HFFc6 (cell line): ENCODE measurements at places on chromosomes 16 and 17. TPM values are rescaled to one million over a fixed set of nuclear protein-coding genes. Genes with fewer than 3 reads are reported as not detected.
A peak's percentile ranks its signal among the peaks of the same experiment; 100 is the strongest.

DNA sequence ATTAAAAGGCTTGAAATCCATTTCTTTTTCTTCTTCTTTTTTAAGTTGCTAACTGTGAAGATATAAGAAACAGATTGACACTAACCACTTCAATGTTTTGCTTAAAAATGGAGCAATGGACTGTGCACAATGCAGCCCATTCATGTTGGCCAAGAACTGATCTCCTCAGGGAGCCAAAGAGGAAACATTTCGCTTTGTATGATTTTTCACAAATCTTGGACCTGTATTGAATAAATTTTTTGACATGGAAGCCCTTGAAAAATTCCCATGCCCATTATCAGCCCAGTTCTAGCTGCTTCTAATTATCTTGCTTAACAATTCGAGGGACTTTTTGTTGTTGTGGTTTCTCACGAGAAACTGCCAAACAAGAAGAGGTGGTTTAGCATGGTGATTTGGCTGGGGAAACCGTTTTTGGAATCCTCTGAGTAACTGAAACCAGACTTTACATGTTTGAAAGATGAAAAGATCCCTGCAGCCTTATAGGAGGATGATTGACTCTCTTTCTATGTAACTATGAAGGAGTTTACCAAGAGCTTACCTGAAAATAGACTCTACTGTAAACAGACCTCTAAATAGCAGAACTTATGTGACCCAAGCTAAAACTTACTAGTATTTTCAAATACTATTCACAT, 1389.4 kb upstream of the GOT2 start:
- peaks cover 9% of the 10 kb centered on the region; the same call in 1 of the 2 replicates for H3K4me1 ChIP-seq
- H3K36me3 ChIP-seq = no peaks in the 10 kb centered on the region
- no peak for DNase-seq
- no peak overlapping the region for H3K27ac ChIP-seq
- H3K27me3 ChIP-seq = no peaks in the 10 kb centered on the region; the same call in 1 of the 2 replicates

DNA sequence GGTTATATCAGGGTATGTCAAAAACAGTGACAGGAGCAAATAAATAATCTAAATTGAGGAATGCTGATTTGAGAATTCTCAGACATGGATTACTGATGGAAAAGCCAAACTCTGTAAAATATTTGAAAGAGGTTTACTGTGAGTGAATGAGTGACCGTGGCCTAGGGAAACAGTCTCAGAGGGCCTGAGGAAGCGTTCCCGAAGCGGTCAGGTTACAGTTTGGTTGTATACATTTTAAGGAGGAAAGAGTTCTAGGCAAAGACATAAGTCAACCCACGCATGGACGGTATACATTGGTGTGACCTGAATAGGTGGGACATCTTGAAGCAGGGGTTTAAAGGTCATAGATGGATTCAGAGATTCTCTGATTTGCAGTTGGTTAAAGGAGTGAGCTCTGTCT, 771.7 kb downstream of the KCNJ18 start:
- no peak overlapping the region for H3K27ac ChIP-seq
- H3K4me1 ChIP-seq = no peaks in the 10 kb centered on the region
- H3K4me3 ChIP-seq = no peak overlapping the region
- no peak for DNase-seq
- peaks cover 2% of the 10 kb centered on the region; the same call in 1 of the 2 replicates for H3K27me3 ChIP-seq

The SMIM22 gene
- total RNA-seq = not detected in 3 replicates

The CMTM4 gene
- 15.9 to 22.9 TPM (median 22.0 TPM) in 3 replicates for total RNA-seq

The CMTM2 gene
- total RNA-seq = not detected in 3 replicates

DNA sequence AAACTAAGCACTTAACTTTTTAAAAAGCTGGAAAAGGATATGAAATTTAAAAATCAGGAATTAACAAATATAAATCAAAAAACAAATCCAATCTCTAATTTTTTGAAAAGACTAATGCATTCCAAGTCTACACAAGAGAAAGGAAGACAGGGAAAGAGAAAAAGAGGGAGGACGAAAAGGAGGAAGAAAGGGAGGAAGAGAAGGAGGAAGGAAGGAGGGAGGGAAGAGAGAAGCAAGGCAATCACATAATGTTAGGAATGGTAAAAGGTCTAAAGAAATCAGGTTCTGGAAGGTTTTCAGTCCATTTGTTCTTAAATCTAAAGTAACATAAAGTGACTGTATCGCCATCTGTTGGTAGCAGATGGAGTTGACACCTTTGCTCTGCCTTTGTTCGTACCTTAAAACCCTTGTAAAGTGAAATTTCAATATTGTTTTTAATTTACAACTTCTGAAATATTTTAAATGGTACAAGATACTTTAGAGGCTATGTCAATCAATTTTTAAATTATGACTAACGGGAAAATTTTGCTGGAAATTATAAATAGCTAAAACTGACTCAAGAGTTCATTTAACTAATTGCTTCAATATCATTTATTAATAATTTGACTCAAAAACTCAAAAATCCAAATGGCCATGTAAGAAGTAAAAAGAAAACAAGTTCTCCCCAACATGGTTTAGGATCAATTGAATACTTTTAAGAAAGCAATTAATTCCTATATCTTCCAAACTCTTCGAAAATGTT, 20.4 kb upstream of the CDYL2 start:
- no peaks in the 10 kb centered on the region for H3K36me3 ChIP-seq
- no peak overlapping the region for H3K4me3 ChIP-seq
- no peaks in the 10 kb centered on the region for H3K4me1 ChIP-seq
- peak; percentile 45 for DNase-seq
- peaks cover 6% of the 10 kb centered on the region; the same call in 1 of the 2 replicates for H3K27me3 ChIP-seq

GRCh38 chr17:871751-872519, 89.8 kb downstream of the MRM3 start:
- H3K27ac ChIP-seq = peak overlapping the region; percentile 6; the same call in 1 of the 2 replicates
- no peak for DNase-seq
- H3K4me3 ChIP-seq = no peak overlapping the region

DNA sequence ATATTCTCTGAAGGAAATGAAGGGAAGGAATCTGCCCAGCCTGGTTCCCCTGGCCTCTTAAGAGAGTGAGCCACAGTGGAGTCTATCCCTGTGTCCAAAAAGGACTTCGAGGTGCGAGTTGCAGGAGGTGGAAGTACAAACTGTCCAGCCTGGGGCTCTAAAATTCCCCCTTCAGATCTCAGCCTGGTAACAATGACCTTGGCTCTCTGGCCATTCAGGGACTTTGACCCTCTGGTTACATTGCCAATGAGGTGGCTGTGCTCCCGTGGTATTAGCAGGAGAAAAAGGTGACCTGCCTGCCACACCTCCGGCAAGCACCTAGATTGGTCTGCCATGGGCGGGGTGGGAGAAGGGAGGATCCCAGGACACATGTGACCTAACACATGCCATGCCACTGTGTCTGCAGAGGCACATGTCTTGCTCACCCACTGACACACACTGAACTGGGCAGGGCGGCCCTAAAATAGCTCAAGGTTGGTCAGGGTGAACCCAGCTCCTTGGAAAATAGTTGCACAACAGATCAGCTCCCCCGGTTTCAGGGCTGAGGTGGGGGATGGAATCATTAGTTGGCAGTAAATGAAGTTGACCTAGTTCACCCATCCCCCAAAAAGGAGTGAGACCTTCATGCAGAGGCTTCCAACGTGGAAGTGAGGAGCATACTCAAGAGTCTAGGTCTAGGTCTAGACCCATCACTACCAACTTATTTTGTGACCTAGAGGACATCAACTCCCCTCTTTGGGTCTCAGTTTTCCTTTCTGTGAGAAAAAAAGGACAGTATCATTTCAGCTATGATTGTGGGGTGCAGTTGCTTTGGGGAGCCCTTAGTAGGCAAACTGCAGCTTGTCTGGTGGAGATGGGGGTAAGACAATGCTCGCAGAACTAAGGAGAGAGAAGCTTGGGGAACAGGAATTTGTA, 2.2 kb downstream of the NR1D1 start:
- H3K36me3 ChIP-seq = peaks cover 44% of the 10 kb centered on the region
- H3K4me1 ChIP-seq = peaks cover 58% of the 10 kb centered on the region
- H3K27me3 ChIP-seq = peaks cover 9% of the 10 kb centered on the region

- peaks cover 7% of the 10 kb centered on the region for H3K27me3 ChIP-seq
- no peak within 1 kb of the TSS for H3K27ac ChIP-seq
- H3K4me1 ChIP-seq = peaks cover 9% of the 10 kb centered on the region
- H3K36me3 ChIP-seq = no peaks in the 10 kb centered on the region
These were observed at the start of gene EVPL for GRCh38 chr17:76027159-76027839. EVPL (minus strand) TSS chr17:76027306; CDS start chr17:76027198, 108 bp downstream.

GRCh38 chr16:26697807-26698206, 368.9 kb upstream of the C16orf82 start:
- H3K4me1 ChIP-seq = no peaks in the 10 kb centered on the region
- DNase-seq = no peak
- H3K27me3 ChIP-seq = peaks cover 5% of the 10 kb centered on the region; the same call in 1 of the 2 replicates
- no peaks in the 10 kb centered on the region for H3K36me3 ChIP-seq

GRCh38 chr17:49994085-49995054, 654 bp downstream of the DLX3 start:
- peaks cover 56% of the 10 kb centered on the region for H3K27me3 ChIP-seq
- H3K4me3 ChIP-seq = peak overlapping the region; percentile 80
- DNase-seq = no peak
- no peaks in the 10 kb centered on the region for H3K36me3 ChIP-seq

GRCh38 chr17:40526668-40527067, 25.2 kb upstream of the TNS4 start:
- DNase-seq = no peak
- H3K27ac ChIP-seq = no peak overlapping the region; the same call in 1 of the 2 replicates
- H3K27me3 ChIP-seq = no peaks in the 10 kb centered on the region; the same call in 1 of the 2 replicates
- peaks cover 22% of the 10 kb centered on the region for H3K36me3 ChIP-seq
- H3K4me3 ChIP-seq = no peak overlapping the region
- peaks cover 31% of the 10 kb centered on the region for H3K4me1 ChIP-seq

- peaks cover 13% of the 10 kb centered on the region for H3K27me3 ChIP-seq
- H3K4me1 ChIP-seq = no peaks in the 10 kb centered on the region
- no peak for DNase-seq
- H3K27ac ChIP-seq = no peak overlapping the region
- no peaks in the 10 kb centered on the region for H3K36me3 ChIP-seq
These were observed 96.4 kb downstream of the PLCG2 start for GRCh38 chr16:81875461-81875860.

The GIT1 gene
- total RNA-seq = 28.0 to 30.3 TPM (median 29.7 TPM) in 3 replicates

The CBX2 gene
- 1.3 to 1.6 TPM (median 1.3 TPM) in 3 replicates for total RNA-seq

GRCh38 chr17:77382966-77383612, 242.3 kb downstream of the SEC14L1 start:
- H3K36me3 ChIP-seq = no peaks in the 10 kb centered on the region
- DNase-seq = no peak
- no peak overlapping the region; the same call in 1 of the 2 replicates for H3K27ac ChIP-seq
- H3K27me3 ChIP-seq = peaks cover 1% of the 10 kb centered on the region
- H3K4me1 ChIP-seq = peaks cover 75% of the 10 kb centered on the region

The GRB7 gene
- 0.23 TPM in 1 of 2 replicates, not detected in the other for total RNA-seq

The DRC3 gene
- 0.73 to 1.0 TPM (median 0.81 TPM) in 3 replicates for total RNA-seq

DNA sequence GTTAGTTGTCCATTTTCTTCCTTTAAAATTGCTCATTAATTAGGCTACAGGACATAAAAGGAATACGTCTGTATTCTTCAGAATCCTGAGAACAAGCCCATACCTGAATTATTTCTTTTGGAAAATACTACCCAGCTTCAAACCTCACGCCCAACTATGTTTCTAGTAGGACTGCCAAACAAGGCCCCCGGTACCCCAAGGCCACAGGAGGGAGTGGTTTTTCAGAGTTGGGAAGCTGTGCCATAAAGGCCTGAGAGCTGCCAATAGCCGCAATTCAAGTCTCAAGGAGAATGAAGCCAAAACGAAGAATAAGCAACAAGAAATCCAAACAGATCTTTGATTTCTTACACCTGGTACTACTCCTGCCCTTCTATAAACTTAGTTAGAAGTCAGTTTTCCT, 48.3 kb downstream of the UBE2G1 start:
- H3K27me3 ChIP-seq = no peaks in the 10 kb centered on the region
- H3K4me1 ChIP-seq = peaks cover 25% of the 10 kb centered on the region
- DNase-seq = no peak
- no peaks in the 10 kb centered on the region for H3K36me3 ChIP-seq

GRCh38 chr16:26905336-26905735, 161.4 kb upstream of the C16orf82 start:
- no peaks in the 10 kb centered on the region for H3K36me3 ChIP-seq
- no peak overlapping the region for H3K27ac ChIP-seq
- H3K4me3 ChIP-seq = no peak overlapping the region
- DNase-seq = no peak
- H3K4me1 ChIP-seq = no peaks in the 10 kb centered on the region
- peaks cover 8% of the 10 kb centered on the region; the same call in 1 of the 2 replicates for H3K27me3 ChIP-seq

The HEATR9 gene
- total RNA-seq = not detected in 2 replicates

- no peak for DNase-seq
- peak overlapping the region; percentile 65 for H3K27ac ChIP-seq
- peaks cover 2% of the 10 kb centered on the region; the same call in 1 of the 2 replicates for H3K27me3 ChIP-seq
- H3K4me3 ChIP-seq = peak overlapping the region; percentile 12
- H3K36me3 ChIP-seq = no peaks in the 10 kb centered on the region
- peaks cover 36% of the 10 kb centered on the region for H3K4me1 ChIP-seq
These were observed 11.8 kb downstream of the RFFL start for GRCh38 chr17:35051579-35052240.

DNA sequence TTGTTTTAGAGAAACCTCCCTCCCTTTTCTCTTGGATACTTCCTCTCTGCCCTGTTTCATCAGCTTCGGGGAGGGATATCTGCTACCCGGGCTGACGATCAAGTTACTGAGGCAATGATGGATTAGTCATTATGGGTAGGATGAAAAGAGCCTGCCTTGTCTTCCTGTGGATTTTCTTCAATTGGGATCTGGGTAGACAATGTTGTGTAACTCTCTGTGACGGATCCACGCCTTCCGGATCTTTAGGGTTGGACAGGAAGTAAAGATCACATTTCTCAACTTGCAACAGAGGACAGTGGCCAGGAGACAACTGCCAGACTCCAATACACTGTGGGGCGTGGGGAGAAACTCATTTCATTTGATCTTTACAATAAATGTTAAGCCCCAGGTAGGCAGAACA, 11.3 kb upstream of the CHST6 start:
- H3K4me3 ChIP-seq = peak overlapping the region; percentile 54
- no peaks in the 10 kb centered on the region for H3K36me3 ChIP-seq
- peaks cover 6% of the 10 kb centered on the region for H3K27me3 ChIP-seq
- H3K4me1 ChIP-seq = peaks cover 21% of the 10 kb centered on the region
- DNase-seq = peak; percentile 77
- peak overlapping the region; percentile 76 for H3K27ac ChIP-seq

DNA sequence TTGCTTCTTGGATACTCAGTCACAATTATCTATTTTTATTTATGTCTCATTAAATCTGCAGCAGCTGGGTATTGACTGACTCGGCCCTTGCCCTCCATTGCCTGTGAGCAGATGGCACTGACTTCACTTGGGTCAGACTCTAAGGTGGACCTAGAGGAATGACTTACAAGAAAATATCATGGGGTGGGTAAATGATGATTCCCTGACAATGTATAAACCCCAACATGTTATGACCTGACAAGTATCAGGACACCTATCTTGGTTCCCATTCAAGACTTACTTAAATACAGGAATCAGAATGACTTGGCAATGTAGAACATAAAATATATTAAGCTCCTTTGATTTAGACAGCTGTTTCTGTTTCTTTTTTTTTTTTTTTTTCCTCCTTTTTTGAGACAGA, 953.5 kb downstream of the CDH11 start:
- H3K27ac ChIP-seq = no peak overlapping the region
- H3K36me3 ChIP-seq = no peaks in the 10 kb centered on the region
- H3K27me3 ChIP-seq = no peaks in the 10 kb centered on the region; the same call in 1 of the 2 replicates
